SK-N-MC (cell line): ENCODE measurements at places on chromosomes 4 and X.

- no peak for DNase-seq
Measured at GRCh38 chrX:110322603-110323002, 4.7 kb upstream of the AMMECR1 start.

- no peak for DNase-seq
Measured at GRCh38 chr4:86233681-86234080, 126.2 kb downstream of the MAPK10 start.

DNA sequence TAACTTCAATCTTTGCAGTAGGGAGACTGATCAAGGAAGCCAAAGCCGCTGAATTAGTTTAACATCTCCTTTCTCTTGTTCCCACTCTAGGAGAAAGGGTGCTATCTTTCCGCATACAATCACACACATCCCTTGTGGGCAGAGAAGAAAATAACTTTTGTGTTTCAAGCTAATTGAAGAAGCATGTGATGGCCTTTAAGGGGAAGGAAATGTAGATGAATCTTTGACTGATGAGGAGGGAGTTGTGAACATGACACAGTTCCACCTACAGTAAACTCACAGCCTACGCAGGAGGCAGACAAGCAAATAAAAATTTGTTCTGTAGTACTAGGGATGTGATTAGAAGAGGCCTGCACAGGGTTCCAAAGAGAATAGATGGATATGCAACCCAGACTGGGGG is 14.7 kb upstream of the SPATA4 start:
- DNase-seq = no peak

- DNase-seq = no peak
Measured at GRCh38 chr4:124684301-124684700, 28.2 kb downstream of the ANKRD50 start.

GRCh38 chr4:66930206-66930605 is 615.1 kb downstream of the CENPC start:
- DNase-seq = no peak

GRCh38 chrX:39645178-39645895 is 452.4 kb downstream of the BCOR start:
- DNase-seq = peak; percentile 61

- no peak for DNase-seq
Measured at GRCh38 chrX:79153348-79153747, 8.9 kb downstream of the GPR174 start.

- DNase-seq = no peak
Measured at GRCh38 chr4:108118505-108118904, 50.2 kb downstream of the LEF1 start.

DNA sequence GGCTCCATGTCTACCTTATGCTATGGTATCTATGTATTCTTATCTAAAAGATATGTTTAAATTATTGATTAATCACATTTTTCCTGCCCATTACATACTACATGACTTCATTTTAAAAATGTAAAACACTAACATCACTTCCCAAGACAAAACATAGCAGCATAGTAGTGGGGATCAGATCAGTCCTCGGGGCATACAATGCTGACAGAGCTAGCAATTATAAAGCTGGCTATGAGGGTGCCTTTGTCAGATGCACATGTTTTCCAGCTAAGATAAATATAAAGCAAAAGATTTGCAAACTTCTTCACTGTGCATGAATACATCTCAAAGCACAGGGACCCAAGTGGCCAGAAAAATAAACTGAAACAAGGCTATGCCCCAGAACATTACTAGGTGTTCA is 549.8 kb upstream of the INTU start:
- DNase-seq = no peak

DNA sequence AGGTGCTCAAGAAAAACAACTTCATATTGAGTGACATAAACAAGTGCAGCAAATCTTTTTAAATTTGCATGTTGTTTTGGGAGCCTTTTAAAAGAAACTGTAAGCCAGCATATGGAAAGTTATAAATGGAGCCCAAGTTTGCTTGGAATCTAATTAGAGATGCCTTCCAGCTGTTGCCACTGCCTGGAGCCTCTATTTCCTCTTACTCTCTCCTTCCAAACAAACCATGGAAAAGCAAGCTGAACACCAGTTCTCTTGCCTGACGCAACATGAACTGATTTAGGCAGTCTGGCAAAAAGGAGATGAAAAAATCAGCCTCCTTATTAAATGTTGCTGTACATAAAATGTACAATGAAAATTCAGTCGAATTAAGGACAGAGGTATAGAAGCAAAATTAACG is 21.5 kb downstream of the ARSJ start:
- peak; percentile 80 for DNase-seq

DNA sequence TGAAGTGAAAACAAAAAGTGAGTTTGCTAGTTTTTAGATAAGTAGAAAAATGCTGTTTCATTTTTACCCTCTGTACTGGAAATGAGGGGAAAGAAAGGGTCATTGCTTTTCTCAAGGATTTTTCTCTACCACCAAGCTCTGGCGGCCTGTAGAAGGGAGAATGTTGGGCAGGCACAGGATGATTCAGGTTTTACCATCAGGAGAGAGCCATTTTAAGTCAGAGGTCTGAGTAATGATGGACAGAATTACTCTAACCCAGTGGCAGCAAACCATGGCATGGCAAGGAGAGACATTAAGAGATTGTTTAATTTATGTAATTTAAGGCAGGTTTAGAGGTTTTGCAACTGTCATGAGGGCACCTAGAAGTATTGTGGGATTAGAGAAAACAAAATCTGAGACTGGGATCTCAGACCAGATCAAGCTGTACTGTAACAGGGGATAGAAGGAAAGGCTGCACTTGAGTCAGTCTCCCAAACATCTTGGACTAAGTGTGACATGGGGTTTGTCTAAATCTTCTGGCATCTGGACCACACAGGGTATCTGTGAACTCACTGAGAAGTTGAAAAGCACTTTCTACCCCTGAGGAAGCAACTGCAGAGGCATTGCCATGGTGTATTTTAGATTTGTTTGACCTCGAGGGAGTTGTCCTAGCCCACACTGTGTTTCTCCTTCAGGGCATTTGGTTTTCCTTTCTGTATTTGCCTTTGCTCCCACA is 81.6 kb downstream of the BANK1 start:
- no peak for DNase-seq

DNA sequence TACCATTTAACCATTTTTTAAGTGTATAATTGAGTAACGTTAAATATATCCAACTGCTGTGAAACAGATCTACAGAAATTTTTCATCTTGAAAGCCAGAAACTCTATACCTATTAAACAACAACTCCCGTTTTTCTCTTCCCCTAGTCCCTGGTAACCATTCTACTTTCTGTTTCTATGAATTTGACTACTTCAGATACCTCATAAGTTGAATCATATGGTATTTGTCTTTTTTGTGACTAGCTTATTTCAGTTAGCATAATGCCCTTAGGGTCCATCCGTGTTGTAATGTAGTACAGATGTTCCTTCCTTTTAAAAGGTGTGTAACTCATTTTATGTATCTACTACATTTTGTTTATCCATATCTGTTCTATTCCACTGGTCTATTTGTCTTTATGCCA is 48.7 kb downstream of the STAG2 start:
- no peak for DNase-seq

DNA sequence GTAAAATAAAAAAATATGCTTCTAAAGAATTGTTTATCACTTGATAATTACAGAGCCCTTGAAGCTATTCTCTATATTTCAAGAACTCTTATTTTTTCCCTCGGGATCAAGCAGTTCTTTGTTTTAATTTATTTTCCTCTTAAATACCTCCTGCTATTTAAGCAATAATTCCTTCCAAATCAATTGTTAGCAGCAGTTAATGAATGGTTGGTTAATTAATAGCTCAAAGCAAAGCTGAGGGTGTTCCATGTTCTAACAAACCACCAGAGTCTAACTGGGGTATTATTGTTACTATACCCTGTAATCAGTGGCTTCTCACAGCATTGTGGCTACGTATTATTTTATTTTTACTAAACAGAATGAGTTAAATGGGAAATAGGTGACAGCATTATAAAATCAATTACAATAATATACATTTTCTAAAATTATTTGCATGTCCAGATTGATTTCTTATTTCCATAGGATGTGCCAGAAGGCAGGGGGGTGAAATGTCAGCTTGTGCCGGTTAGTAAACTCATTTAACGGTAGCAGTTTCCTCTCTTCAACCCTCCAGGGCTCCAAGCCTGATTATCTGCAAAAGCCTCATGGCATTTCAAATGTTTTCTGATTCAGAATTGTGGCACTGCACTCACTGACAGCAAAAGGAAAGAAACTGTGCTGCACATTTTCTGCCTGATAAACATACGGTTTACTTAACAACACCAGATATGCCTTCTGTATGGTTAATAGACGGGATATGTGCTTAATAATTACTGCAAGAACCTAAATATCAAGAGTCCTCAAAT is 286.9 kb upstream of the EMCN start:
- DNase-seq = no peak

DNA sequence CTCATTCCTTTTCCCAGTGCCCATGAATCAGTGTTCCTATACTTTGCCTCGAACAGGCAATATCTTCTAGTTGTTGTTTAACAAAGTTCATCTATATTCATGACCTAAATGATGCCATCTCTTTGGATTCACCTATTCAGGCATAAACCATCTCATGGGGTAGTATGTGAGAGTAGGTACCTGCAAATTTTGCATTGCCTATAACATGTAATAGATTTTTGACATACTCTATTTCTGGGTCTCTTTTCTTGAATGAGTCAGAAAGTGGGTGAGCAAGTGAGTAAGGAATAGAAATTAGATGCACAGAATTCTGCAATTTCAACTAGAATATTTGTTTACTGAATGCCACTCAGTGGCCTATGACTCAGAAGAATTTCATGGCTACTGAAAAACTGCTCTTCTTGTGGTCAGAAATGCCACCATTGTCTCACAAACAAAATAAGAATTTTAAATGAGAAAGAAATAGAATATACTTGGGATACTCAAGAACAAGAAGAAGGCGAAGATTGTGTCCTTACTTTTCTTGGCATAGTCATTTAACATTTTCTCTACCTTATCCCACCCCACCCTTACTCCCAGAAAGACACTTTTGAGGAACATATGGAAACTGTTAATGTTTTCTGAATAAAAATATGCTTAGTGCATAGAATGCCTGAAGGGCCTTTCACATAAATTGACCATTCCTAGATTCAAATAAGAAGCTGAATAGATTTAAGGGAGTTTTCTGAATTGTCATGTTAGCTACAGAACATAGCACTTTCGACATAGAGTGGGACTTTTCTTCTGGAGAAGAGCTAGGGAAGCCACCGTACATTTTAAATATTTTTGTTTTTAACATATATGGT is 86.8 kb downstream of the HHIP start:
- no peak for DNase-seq

- no peak for DNase-seq
Measured at GRCh38 chr4:117477925-117478324, 392.5 kb upstream of the TRAM1L1 start.

DNA sequence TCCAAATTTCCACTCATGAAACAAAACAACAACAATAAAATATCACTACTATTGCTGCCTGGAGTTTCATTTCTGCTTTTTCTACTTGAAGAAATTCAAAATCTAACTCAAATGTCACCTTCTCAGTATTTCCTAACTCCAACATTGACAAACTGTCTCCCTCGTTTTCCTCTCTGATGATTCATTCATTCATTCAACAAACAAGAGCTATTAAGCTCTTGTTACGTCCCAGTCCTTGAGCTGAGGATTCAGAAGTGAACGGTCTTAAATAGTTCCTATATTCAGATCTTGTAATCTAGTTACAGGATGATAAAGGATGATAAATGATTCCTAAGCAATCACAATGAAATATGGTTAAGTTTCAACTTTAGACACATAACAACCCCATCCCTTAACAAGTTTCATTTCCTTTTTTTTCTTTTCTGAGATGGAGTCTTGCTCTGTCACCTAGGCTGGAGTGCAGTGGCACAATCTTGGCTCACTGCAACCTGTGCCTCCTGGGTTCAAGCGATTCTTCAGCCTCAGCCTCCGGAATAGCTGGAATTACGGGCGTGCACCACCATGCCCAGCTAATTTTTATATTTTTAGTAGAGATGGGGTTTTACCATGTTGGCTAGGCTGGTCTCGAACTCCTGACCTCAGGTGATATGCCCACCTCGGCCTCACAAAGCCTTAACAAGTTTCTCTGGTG is 1.7 kb downstream of the SLC9B2 start:
- DNase-seq = no peak

- no peak for DNase-seq
Measured at GRCh38 chrX:45508454-45508853, 307.8 kb upstream of the DIPK2B start.
